Colonic mucosa (tissue), 4 donors: ENCODE measurements at places on chromosomes 4 and X.

DNA sequence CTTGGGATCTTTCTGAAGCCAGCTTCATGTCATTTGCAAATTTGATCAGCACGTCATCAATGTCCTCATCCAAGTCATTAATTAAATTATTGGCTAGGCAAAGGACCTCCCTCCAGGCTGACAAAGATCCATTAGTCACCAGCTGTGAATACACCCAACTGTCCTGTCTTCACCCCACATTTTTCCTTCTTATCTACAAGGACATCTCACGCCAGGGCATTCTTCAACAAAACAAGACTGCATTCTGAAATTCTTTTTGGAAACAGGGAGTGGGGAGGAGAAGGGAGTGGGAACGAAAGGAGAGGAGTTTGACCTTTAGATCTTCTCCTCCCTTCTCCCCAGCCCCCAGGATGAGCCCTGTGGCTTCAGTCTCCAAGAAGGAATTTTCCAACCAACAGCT lies 32.7 kb downstream of the NLGN3 start:
- H3K36me3 ChIP-seq: no peaks in the 10 kb centered on the region
- no peak for DNase-seq
- no peak overlapping the region for H3K4me3 ChIP-seq
- H3K4me1 ChIP-seq: no peaks in the 10 kb centered on the region
- H3K27ac ChIP-seq: no peak overlapping the region

- no peaks in the 10 kb centered on the region for H3K36me3 ChIP-seq
- no peak overlapping the region for H3K4me3 ChIP-seq
- no peak overlapping the region for H3K27ac ChIP-seq
- no peaks in the 10 kb centered on the region for H3K4me1 ChIP-seq
- H3K27me3 ChIP-seq: no peaks in the 10 kb centered on the region
Measured at GRCh38 chr4:79046016-79046592, 106.9 kb upstream of the PAQR3 start.

- H3K27me3 ChIP-seq: no peaks in the 10 kb centered on the region
- H3K27ac ChIP-seq: peak overlapping the region; percentile 18
- no peaks in the 10 kb centered on the region for H3K36me3 ChIP-seq
- no peak overlapping the region for H3K4me3 ChIP-seq
- peaks cover 5% of the 10 kb centered on the region for H3K4me1 ChIP-seq
- no peak for DNase-seq
Measured at GRCh38 chr4:74112399-74113105, 13.6 kb upstream of the CXCL2 start.

DNA sequence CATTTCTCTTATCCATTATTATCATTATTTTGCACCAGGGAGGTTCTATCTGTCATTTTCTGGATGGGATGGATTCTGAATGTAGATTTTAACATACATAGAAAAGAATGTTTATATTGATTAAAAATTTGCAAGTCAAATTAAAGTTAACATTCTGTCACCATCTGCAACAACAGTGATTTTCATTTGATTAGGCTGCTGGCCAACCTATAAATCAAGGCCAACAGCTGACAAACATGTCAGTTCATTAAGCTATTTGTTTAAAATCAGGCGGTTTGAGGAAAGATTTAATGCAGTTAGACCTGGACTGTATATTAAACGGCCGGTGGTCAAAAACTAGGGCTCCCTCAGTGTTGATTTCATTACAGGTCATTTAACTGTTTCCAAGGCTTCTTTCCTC lies 109.5 kb upstream of the CBR4 start:
- no peaks in the 10 kb centered on the region for H3K27me3 ChIP-seq
- H3K4me3 ChIP-seq: no peak overlapping the region

DNA sequence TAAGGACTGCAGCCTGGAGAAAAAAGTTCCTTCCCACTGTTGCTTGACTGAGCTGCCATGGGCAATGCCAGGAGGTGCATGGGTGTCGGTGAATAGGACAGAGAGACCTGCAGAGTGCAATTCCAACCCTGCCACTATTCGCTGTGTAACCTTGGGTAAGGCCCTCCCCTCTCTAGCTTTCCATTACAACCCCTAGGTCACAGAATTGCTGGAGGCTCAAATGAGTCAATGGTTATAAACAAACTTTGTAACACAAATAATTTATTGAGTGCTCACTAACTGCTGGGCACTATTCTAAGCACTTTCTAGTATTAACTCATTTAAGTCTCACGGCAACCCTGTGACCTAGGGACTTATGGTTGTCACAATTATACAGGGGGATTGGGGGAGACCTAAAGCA lies 37.8 kb downstream of the PJA1 start:
- DNase-seq: no peak
- H3K4me1 ChIP-seq: no peaks in the 10 kb centered on the region
- H3K36me3 ChIP-seq: no peaks in the 10 kb centered on the region

- no peaks in the 10 kb centered on the region for H3K4me1 ChIP-seq
- H3K4me3 ChIP-seq: peak within 1 kb of the TSS; percentile 80
- peak; percentile 89 for DNase-seq
Measured at GRCh38 chr4:109433205-109434006, at the start of gene SEC24B. Gene SEC24B, plus strand, starts transcription at chr4:109433815. Its CDS starts 55 bp downstream, at chr4:109433870.

DNA sequence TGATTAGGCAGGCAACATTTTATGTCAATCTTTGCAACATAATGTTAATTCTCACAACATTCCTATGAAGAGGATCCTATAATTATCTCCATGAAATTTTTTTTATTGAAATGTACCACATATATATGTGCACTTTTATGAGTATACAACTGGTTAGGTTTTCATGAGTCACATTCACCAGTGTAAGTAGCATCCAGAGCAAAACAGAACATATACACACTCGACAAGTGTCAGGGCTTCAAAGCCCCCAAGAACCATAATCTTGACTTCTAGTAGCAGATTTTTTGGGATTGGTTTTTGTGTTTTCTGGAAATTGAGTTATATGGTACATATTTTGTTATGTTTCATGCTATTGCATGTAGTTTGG lies 62.4 kb downstream of the ARHGAP10 start:
- H3K27ac ChIP-seq: no peak overlapping the region
- no peak overlapping the region for H3K4me3 ChIP-seq
- H3K27me3 ChIP-seq: no peaks in the 10 kb centered on the region
- no peaks in the 10 kb centered on the region for H3K36me3 ChIP-seq
- no peaks in the 10 kb centered on the region for H3K4me1 ChIP-seq

DNA sequence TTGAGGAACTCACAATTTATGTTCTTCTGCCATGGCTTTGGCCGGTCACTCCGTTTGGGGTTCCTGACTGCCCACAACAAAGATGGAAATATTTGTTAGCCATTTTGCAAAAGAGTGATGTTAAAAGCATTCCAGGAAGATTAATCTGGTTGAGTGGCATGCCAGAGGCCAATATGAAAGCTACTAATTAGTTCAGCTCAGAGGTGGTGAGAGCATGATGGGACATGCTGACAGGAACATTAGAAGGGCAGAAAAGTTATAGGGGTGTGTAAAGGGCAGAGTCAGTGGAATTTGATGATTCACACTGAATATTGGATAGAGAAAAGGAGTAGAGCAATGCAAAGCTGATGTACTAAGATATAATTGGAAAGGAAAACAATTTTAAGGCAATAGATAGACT lies 94.4 kb downstream of the TLL1 start:
- no peak overlapping the region for H3K27ac ChIP-seq
- no peaks in the 10 kb centered on the region for H3K36me3 ChIP-seq
- no peak for DNase-seq
- no peaks in the 10 kb centered on the region for H3K4me1 ChIP-seq

DNA sequence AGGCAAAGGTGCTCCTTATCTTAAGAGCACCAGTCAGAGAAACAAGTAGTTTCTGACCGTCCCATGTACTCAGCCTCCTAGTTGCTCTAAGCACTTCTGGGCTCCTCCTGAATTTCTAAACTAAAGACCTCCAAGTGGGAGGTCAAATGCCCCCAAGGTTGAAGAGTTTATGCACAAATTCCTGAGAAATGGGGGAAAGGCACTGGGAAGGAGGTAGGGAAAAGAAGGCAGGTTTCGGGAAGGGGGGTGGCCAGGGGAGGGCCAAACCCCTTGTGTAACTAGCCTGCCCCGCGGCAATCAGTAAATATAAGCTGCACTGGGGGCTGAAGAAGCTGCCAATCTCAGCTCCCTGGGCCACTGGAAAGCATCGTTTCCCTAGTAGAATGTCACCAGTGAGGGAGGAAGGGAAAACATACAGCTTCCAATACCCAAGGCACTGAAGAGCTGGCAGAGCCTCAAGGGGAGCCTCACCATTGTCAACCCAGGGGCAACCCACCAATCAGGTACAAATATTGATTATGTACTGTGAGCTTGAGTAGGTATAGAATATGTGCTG lies 3.4 kb downstream of the FOXO4 start:
- no peaks in the 10 kb centered on the region for H3K36me3 ChIP-seq
- no peaks in the 10 kb centered on the region for H3K4me1 ChIP-seq
- no peak for DNase-seq
- no peak overlapping the region for H3K4me3 ChIP-seq
- no peak overlapping the region for H3K27ac ChIP-seq

- H3K4me3 ChIP-seq: no peak overlapping the region
- no peak overlapping the region for H3K27ac ChIP-seq
- H3K4me1 ChIP-seq: no peaks in the 10 kb centered on the region
- peaks cover 3% of the 10 kb centered on the region for H3K27me3 ChIP-seq
Measured at GRCh38 chrX:40867352-40867751, 132.0 kb upstream of the MED14 start.

GRCh38 chr4:112979881-112980421 lies 69.5 kb upstream of the ANK2 start:
- no peaks in the 10 kb centered on the region for H3K36me3 ChIP-seq
- H3K27me3 ChIP-seq: no peaks in the 10 kb centered on the region
- no peaks in the 10 kb centered on the region for H3K4me1 ChIP-seq
- no peak for DNase-seq
